Fibroblast of skin of scalp (primary cell): ENCODE measurements at places on chromosomes 4 and X.

GRCh38 chr4:12446657-12447185, 1018.0 kb upstream of the HS3ST1 start:
- DNase-seq: no peak

DNA sequence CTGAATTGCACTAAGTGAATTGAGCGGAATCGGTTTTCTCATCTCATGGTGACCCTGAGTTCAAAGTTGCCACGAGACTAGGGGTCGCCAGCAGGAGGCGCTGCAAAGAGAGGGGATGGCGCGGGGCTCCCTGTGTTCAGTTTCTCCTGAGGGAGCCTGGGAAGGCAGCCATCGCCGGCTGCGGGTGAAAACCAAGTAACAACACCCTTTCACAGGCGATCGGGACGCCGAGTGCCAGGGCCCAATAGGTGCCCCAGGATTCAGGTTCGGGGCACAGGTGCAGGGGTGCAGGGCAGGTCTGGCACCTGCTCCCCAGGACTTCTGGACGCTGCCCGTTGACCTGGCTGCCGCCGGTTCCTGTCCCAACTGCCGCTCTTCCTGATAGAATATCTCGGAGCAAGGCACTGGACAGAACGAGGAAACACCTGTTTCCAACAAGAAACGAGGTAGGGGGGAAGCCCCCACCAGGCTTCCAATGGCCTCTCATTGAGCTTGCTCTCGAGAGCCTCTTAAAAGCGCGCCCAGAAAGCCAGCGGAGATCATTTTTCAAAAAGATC, 1.1 kb upstream of the FGF16 start:
- DNase-seq: no peak

GRCh38 chrX:103847174-103847870, 15.3 kb upstream of the RAB9B start:
- DNase-seq: peak; percentile 42

- no peak for DNase-seq
These were observed 187.2 kb downstream of the RAB28 start for GRCh38 chr4:13296986-13297385.

- DNase-seq: no peak
These were observed 99.6 kb downstream of the FAM53A start for GRCh38 chr4:1584498-1584897.

- DNase-seq: peak; percentile 69
These were observed 315.1 kb downstream of the STK32B start for GRCh38 chr4:5366421-5366820.

GRCh38 chr4:171281359-171281758, 531.8 kb upstream of the GALNTL6 start:
- DNase-seq: no peak

GRCh38 chrX:95346856-95347255, 1337.8 kb upstream of the DIAPH2 start:
- no peak for DNase-seq

DNA sequence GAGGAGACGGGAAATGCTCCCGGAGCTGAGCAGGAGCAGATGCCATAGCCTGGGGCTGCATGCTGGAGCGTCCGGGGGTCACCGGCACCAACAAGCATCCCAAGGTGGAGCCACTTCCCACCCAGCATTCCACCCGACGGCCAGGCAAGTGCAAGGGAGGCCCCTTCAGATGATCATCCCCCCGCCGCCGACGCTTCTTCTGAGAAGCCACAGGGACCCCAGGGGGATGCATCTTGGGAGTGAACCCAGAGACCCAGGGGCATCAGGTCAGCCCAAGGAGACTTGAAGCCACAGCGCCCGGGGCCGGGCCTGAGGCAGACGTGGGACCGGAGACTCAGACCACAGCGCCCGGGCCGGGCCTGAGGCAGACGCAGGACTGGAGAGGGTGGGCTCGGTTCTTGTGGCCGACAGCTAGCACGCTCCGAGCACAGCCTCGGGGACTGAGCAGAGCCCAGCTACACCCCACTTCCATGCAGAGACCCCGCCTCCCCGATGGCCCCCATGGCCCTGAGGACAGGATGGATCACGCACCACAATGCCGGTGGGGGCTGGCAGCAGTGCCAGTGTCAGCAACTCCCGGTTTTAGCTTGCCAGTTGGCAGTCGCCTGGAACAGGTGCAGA, 33.0 kb upstream of the CPLX1 start:
- no peak for DNase-seq

DNA sequence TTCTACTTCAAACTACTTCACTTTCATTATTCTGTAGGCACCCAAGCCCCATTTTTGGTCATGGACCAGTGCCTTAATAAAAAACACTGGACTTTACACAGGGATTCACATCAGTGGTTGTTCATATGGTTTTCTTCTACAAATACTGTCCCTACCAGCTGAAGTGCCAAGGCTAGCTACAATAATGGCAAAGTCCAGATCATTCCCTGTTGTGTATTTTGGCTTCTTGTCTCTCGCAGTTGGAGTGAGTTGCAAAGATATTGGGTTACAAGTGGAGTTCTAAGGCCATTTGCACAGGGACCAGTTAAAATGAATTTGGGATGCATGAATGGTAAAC, 16.7 kb upstream of the ANKRD17 start:
- no peak for DNase-seq

GRCh38 chr4:108227923-108228322, 59.2 kb upstream of the LEF1 start:
- DNase-seq: no peak

DNA sequence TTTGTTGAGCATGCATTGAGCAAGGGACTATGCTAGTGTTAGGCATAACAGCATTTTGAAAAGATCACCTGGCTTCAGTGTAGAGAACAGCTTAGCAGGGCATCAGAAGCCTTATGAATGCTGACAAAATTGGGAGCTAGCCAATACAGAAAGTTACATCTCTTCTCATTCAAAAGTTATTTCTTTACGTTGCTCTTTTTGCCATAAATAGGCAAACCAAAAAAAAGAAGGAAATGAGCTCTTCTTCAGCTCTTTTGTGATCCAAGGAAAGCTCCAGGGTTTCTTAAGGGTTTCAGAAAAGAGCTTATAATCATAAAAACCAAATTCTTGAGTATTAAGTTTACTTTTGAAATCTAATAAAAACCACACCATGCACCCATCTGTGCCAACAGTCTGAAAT, 35.2 kb upstream of the LNX1 start:
- peak; percentile 59 for DNase-seq

DNA sequence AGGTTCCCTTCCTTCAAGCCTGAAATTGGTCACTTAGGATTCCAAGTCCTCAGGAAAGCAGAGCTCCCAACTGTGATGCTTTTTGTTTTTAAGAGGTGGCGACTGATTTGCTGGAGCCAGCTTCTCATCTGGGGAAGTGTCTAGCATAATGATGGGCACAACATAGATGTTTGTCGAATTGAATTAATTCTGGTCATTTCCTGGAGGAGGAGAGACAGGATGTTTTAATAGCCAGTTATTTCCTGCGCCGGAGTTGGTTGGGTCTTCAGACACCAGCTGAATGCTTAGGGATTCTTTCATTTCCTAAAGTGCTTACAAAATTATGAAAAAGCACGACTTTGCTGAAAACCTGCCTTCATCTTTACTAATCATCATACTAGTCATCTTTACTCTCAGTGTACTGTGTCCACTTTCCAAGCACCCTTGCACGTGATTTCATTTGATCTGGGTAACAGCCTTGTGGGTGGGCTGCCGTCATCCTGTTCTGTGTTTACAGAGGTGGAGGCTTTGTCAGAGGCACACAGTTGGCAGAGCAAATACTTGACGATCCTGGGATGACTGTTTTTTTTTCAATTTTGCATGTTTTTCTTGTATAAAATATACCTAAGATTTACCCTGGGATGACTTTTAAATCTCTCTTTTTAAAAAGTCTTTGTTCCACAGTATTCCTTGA, 49.5 kb downstream of the RGS12 start:
- DNase-seq: peak; percentile 66

GRCh38 chr4:46945062-46945461, 36.0 kb upstream of the COX7B2 start:
- DNase-seq: no peak

DNA sequence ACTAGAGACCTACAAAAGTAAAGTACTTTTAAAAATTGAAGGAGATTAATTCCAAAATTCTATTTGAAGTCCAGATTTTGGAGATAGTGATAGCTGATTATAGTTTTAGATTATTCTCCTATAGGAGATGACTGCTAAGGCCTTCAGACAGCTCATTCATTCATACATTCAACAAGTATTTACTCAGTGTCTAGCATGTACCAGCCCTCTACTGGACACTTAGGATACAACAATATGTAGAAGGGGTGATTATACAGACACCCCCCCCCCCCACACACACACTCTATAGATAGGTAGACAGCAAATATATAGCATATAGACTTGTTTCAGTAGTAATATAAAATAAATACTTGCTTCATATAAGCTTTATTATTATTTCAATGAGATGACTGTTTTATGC, 60.4 kb upstream of the TAF9B start:
- DNase-seq: peak; percentile 6

DNA sequence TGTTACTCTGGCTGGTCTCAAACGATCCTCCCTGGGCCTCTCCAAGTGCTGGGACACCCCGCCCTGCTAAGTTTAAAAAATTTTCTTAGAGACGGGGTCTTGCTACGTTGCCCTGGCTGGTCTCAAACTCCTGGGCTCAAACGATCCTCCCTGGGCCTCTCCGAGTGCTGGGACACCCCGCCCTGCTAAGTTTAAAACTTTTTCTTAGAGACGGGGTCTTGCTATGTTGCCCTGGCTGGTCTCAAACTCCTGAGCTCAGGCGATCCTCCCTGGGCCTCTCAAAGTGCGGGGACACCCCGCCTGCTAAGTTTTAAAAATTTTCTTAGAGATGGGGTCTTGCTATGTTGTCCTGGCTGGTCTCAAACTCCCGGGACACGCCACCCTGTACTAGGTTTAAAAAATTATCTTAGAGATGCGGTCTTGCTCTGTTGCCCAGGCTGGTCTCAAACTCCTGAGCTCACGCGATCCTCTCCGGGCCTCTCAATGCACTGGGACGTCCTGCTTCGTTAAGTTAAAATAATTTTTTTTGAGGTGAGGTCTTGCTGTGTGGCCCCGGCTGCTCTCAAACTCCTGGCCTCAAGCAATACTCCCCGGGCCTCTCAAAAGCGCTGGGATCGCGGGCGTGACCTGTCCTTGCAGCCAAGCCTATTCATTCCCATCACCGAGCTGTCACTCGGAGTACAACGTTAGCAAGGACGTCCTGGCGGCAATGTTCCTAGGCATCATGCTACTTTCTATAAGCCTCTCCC, 1.1 kb downstream of the SLC25A6 start:
- no peak for DNase-seq

DNA sequence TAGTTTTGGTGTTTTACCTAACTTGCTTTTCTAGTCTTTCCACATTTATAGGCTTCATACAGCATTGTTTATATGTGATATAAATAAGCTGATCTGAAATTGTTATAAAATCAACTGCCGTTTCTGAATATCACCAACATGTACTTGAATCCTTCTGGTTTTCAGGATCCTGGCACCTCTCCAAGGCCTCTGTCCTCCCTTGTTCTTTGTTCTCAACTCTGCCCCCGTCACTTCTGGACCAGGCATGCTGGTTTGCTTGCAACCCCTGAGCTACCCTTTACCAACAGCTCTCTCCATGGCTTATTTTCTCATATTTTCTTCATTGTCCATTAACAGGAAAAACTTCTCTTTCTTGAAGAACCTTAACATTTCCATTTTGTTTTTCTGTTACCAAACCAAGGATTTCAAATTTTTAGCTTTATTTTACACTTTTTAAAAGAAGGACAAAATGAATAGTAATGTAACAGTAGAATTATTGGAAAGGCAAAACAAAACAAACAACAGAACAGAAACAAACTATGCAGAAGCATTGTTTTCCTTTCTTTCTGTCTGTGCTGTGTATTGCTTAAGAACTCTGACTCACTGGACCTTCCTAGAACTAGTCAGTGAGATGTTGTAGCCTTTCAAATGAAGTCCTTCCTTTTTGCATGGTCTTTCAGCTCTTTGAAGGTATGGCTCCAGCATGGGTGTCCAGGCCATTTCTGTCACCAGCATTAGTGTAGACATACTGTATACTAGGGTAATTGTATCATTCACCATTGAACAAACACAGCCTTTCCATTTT, 44.8 kb downstream of the BANK1 start:
- peak; percentile 20 for DNase-seq

DNA sequence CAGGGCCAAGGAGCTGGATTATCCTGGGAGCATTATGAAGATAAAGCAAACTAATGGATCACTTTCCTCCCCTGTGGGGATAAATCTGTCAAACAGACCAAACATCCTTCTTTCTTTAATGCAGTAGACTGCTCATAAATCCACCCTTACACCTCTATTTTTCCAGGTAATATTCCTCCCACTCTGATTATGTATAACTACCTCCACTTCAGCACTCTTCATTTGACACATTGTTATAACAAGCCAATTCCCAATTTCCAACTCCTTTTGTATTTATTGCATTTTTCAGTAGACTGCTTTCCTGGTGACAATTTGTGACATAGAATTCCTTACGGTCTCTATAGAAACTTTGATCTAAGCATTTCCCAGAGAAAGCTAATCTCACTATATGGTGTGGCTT, 115.0 kb upstream of the PRKG2 start:
- no peak for DNase-seq

GRCh38 chrX:18441780-18442367, 16.5 kb downstream of the CDKL5 start:
- DNase-seq: no peak

DNA sequence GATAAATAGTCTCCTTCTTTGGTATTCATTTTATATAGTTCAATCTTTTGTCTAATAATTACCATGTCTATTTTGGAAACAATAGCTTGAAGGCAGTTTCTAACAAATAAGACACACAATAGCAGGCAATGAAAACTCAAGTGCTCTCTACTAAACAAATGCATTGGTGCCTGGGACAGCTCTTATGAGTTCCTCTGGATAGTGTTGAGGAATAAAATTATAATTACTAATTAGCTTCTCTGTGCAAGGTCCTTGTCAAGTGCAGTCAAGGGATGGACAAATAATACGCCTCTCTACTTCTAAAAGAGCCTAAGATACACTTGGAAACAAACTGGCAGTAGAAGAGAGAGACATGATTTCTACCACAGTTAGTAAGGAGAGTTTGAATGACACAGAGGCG, 229.0 kb upstream of the GLRA2 start:
- no peak for DNase-seq

DNA sequence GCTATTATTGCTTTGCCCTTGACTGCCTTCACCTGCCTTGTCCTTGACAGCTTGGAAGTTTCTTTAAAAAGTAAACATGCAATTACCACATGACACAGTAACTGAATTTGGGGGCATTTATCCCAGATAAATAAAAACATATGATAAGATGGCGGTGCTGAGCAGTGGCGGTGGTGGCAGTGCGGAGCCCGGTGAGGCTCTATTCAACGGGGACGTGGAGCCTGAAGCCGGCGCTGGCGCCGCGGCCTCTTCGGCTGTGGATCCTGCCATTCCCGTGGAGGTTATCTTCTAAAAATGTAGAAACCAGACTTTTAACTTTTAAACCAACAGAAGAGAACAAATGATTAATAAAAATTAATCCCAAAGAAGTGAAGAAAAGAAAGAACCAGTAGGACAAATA, 59.7 kb upstream of the ZDHHC15 start:
- no peak for DNase-seq

- DNase-seq: no peak
These were observed 149.3 kb downstream of the RASL11B start for GRCh38 chr4:53011259-53011905.

- peak; percentile 52 for DNase-seq
These were observed 1513.0 kb downstream of the STIM2 start for GRCh38 chr4:28373601-28374000.
